ENCODE measurements at places on chromosomes 2 and 18. TPM values are rescaled to one million over a fixed set of nuclear protein-coding genes. Genes with fewer than 3 reads are reported as not detected.

Gene CYRIA
- polyA plus RNA-seq, result 31.0 TPM

Gene NMUR1
- 0.33 TPM for polyA plus RNA-seq

Gene STK16
- 17.9 TPM for polyA plus RNA-seq

Gene CD8A
- polyA plus RNA-seq, result 1.4 TPM

Data from IgD-negative memory B cell (primary cell).